Smooth muscle cell of the umbilical artery (primary cell): ENCODE measurements at places on chromosomes 1 and 21. TPM values are rescaled to one million over a fixed set of nuclear protein-coding genes. Genes with fewer than 3 reads are reported as not detected.

CCDC24 gene
- 3.3 and 4.8 TPM in 2 replicates for total RNA-seq

GBP4 gene
- 0.32 and 3.9 TPM in 2 replicates for total RNA-seq

SLFNL1 gene
- total RNA-seq = 0.65 and 0.89 TPM in 2 replicates

GJA8 gene
- not detected in 2 replicates for total RNA-seq

S100A12 gene
- not detected in 2 replicates for total RNA-seq

SPATA45 gene
- total RNA-seq = not detected in 2 replicates

UBASH3A gene
- not detected in 2 replicates for total RNA-seq

PTPN14 gene
- 49.6 and 111 TPM in 2 replicates for total RNA-seq

CACHD1 gene
- total RNA-seq = 5.2 and 9.5 TPM in 2 replicates

ADAMTS4 gene
- total RNA-seq = 14.3 and 20.3 TPM in 2 replicates

OR2L8 gene
- not detected in 2 replicates for total RNA-seq

MECR gene
- 15.1 and 20.7 TPM in 2 replicates for total RNA-seq

ACTN2 gene
- under 0.01 and 0.32 TPM in 2 replicates for total RNA-seq

TCHH gene
- total RNA-seq = not detected in 2 replicates

SERPINC1 gene
- total RNA-seq = 0.30 TPM in 1 of 2 replicates, not detected in the other

NMNAT2 gene
- 1.2 and 11.3 TPM in 2 replicates for total RNA-seq

TNNI3K gene
- 0.59 TPM in 1 of 2 replicates, not detected in the other for total RNA-seq

HRNR gene
- total RNA-seq = not detected in 2 replicates

DENND2C gene
- total RNA-seq = 1.5 and 2.2 TPM in 2 replicates
